Kidney (tissue), 22 donors: ENCODE measurements at places on chromosomes 6 and 20. TPM values are rescaled to one million over a fixed set of nuclear protein-coding genes. Genes with fewer than 3 reads are reported as not detected.

NDRG3 gene
- 26.4 TPM for polyA plus RNA-seq

IGF2R gene
- 23.7 TPM for polyA plus RNA-seq

TBC1D7 gene
- polyA plus RNA-seq: 39.4 TPM

ADGB gene
- polyA plus RNA-seq: not detected

LINC00237 gene
- polyA plus RNA-seq: not detected

CLPSL1 gene
- not detected for polyA plus RNA-seq

FAM83B gene
- 0.77 TPM for polyA plus RNA-seq
